ENCODE measurements at places on chromosomes 1 and 21.

- DNase-seq: no peak
Measured at GRCh38 chr1:74713849-74714248, 19.0 kb downstream of the CRYZ start.

- DNase-seq: no peak
Measured at GRCh38 chr1:171484760-171485374, 463 bp upstream of the PRRC2C start.

DNA sequence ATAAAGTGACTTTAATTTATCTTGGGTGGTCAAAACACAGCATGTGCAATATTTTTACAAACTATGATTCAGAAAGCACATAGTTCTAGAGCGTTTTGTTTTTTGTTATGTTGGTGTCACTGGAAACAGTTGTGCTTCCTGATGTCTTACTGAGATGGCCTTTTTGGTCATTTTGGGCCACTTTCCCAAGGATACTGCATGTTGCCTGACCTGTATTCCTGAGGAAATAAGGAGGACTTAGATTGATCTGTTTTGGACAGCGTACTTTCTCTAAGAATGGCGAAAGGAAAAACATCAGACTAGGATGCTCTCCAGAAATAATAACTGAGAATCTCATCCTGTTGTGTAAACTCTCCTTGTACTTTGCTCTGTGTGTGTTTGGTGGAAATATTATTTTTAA lies 451.2 kb downstream of the USP25 start:
- no peak for DNase-seq

DNA sequence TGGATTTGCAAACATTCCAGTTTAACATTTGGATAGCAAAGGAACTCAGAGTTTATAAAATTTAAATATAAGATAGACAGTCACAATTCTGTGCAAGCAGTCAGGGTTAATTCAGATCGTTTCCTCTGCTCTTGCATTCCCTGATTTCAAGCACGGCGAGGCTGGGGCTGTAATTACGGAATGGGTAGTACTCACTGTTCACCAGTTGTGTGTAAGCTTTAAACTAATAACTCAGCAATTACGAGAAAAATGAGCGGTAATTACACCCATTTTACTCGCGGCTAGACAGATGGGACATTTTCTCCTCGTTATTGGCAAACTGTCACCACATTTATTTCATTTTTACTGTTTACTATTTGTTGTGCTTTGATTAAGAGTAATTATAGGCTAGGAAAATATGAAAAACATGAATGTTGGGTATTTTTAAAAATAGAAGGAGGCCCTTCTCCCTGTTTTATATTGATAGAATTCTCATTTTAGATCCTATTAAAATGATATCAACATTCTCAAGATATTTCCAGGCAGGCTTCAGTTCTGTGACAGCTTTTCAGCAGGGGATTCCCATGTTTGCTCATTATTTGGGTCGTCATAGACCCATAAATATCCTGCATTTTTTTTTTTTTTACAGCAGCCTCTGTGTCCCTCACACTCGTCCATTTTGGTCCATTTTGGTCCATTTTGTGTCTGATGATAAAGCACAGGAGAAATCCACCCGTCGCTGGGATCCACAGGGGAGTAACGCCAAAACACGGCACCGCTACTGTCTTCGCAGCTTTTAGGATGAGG lies 208.3 kb downstream of the DSCAM start:
- no peak for DNase-seq

DNA sequence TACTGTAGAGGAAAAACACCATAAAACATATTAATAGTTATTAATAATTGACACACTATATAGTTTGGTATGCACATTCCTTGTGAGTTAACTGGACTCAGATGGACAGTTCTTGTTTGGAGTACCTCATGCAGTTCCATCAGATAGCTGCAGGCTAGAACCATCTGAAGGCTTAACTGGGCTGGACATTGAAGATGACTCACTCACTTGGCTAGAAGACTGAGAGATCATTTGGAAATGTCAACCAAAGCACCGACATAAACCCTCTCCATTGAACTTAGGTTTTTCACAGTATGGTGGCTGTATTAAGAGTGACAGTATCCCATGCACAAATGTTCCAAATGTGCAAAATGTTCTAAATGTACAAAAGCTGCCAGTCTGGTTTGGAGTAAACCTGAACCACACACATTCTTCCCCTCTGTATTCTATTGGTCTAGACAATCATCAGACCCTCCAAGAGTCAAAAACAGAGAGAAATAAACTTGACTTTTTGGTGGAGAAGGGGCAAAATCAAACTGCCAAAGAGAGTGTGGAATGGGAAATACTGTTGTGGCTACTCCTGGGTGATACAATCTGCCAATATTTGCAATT lies 708.4 kb downstream of the KCNT2 start:
- DNase-seq: no peak

DNA sequence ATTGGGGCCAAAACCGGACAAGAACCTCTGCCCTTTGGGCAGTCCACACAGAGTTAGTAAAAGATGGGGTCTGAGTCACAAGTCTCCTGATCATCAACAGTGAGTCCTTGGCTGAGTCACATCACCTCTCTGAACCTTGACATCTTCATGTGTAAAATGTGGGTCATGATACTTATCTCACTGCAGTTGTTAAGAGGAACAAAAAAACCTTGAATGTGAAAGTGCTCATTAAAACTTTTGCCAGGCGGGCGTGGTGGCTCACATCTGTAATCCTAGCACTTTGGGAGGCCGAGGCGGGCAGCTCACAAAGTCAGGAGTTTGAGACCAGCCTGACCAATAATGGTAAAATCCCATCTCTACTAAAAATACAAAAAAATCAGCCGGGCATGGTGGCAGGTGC lies 15.7 kb downstream of the S100A16 start:
- DNase-seq: no peak

GRCh38 chr1:90993245-90993644 lies 28.6 kb downstream of the ZNF644 start:
- no peak for DNase-seq

GRCh38 chr21:37430184-37430821 lies 63.7 kb downstream of the DYRK1A start:
- no peak for DNase-seq

DNA sequence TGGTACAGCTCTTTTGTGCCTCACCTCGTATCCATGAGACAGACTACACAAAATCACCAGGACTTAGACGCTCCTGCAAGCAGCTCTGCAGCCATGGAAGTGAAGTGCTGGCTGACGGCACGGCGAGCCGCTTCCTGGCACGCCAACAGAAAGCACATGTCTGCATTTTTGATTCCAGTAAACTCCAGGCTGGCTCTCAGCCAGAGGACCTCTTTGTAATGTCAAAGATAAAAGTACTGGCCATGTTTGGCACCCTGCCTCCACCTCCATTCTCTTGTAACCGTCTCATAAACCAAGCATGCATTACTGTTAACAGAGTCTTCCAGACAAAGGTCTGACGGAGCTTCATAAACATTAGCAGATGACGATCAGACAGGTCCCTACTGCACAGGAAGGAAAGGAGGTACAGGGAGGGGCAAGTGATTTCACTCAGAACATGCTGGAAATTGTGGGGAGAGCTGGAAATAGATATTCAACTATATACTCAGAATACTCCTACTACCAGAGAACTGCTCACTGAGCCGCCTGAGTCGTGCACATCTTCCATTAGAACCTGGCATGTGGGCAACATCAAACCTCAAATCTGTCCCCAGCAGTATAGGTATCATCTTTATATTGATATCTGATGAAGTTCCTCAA lies 632.0 kb downstream of the SMYD3 start:
- no peak for DNase-seq

- DNase-seq: no peak
Measured at GRCh38 chr1:214295934-214296333, 15.0 kb downstream of the SMYD2 start.

DNA sequence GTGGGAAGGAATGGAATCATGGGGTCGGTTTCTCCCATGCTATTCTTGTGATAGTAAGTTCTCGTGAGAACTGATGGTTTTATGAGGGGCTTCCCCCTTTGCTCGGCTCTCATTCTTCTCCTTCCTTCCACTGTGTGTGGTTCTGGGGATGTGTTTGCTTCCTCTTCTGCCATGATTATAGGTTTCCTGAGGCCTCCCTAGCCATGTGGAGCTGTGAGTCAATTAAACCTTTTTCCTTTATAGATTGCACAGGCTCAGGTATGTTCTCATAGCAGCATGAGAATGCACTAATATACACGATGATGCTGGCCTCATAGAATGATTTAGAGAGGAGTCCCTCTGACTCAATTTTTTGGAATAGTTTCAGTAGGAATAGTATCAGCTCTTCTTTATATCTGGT lies 195.4 kb upstream of the IVNS1ABP start:
- no peak for DNase-seq

DNA sequence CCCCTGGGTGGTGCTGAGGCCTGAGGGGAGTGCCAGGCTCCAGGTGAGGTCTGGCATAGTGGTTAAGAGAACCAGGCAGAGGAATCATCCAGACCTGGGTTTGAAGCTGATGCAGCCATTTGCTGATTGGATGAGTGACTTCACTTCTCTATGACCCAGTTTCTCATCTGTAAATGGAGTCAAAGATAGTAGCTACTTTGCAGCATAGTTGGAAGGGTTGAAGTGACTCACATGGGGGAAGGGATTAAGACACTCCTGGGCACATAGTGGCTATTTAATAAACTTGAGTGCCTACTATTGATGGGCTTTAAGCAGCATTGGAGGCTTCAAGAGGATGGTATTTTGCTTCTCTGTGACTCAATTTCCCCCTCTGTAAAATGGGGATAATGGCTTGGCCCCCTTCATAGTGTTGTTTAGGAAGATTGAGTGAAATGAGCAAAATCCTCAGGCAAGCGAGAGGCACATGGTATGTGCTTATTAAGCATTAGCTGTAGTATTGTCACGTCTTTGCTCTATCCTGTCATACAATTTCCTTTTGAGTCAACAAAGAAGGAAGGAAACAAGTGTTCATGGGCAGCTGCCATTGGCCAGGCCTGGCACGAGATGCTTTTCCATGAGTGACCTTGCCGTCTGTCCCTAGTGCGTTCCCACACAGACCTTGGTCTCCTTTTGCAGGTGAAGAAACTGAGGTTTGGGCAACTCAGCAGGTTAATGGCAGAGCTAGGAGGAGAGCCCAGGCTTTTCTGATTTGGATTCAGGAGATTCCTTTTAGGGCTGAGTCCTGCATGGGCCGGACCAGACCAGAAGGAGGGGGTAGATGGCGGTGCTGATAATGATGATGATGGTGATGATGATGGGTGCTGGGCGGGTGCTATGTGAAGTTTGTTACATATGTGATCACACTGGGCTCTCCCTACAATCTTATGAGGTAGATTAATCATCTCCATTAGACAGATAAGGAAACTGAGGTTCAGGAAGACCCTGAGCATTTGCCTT lies 131.1 kb upstream of the WNT4 start:
- no peak for DNase-seq

- peak; percentile 71 for DNase-seq
Measured at GRCh38 chr1:4616831-4617465, 37.5 kb upstream of the AJAP1 start.

DNA sequence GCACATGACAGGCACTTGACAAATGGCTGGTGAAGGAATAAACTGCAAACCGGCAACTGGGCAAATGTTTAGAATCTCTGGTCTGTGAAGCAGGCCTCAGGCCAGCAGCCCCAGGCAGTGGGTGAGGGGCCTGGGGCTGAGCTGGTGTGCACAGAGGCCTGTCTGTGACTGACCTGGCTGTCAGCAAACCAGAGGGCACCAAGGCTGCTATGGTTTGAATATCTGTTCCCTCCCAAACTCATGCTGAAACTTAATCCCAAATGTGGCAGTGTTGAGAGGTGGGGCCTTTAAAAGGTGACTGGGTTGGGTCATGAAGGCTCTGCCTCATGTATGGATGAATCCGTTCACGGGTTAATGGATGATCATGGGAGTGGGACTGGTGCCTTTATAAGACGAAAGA lies 139.8 kb downstream of the DMRTB1 start:
- DNase-seq: peak; percentile 28

- no peak for DNase-seq
Measured at GRCh38 chr21:24093032-24093431, 1514.2 kb downstream of the MRPL39 start.

GRCh38 chr1:23282957-23283356 lies 61.1 kb downstream of the HNRNPR start:
- no peak for DNase-seq

- DNase-seq: no peak
Measured at GRCh38 chr1:29620631-29621030, 384.3 kb downstream of the PTPRU start.

DNA sequence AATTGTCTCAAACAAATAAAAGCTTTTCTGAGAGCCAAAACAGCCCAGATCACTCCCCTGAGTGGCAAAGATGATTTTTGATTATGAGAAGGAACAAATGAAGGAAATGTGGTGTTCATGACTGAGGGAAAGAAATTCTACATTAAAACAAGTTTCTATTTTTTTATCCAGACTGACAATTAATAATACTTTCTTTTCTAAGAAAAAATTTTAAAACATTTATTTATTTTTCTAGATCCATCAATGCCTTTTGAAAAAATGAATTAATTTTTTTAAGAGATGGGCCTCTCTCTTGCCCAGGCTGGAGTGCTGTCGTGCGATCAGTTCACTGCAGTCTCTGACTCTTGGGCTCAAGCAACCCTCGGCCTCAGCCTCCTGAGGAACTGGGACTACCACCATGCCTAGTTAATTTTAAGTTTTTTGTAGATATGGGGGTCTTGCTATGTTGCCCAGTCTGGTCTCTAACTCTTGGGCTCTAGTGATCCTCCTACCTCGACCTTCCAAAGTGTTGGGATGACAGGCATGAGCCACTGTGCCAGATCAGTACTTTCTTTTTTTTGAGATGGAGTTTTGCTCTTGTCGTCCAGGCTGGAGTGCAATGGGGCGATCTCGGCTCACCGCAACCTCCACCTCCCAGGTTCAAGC lies 11.2 kb upstream of the TXNIP start:
- DNase-seq: no peak

DNA sequence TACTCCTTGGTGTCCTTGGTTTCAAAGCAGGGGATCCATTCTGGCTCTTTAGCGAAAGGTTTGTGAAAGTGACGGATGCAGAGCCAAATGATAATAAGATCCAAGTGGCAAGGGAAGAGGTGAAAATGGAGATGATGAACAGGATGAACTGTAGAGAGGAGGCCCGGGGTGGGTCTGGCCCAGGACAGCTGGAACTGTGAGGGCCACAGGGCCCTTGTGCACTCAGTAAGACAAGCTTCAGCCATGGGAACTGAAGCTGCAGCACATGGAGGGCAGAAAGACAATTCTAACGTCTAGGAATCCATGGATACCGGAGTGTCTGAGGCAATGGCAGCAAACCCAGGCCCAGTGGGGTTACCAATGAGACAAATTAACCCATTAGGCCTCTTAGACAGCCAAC lies 4.8 kb downstream of the KCNA2 start:
- DNase-seq: no peak

DNA sequence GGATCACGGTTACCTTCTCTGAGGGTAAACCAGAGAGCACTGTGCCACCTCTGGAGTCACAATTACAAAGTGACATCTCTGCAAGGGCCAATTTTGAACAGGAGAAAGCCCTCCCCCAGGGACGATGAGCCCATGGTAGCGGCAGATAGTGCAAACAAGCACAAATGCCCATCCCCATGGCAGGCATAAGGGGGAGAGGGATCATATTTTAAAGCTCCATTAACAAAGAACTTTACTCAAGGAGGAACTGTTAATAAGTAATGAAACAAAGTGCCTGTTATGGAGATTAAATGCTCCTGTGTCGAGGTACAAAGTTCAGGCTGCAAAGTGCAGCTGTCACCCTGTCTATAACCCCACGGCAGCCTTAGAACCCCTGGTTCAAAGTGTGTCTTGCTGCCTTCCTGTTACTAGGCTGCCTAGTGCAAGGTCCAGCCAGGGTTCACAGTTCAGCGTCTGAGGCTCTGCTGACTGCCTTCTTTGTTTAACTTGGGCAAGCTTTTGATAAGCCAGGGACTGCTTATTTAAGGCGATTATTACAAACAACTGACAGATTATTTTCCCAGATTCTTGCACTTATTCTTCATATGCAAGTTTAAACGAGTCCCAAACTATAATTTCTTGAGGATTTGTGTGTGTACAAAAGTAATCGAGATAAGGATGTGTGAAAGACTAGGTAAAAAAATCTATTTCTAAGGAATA lies 75.7 kb upstream of the NRIP1 start:
- DNase-seq: no peak

All from chondrocyte (in vitro differentiated cells).